ENCODE measurements at places on chromosomes 6 and 20. TPM values are rescaled to one million over a fixed set of nuclear protein-coding genes. Genes with fewer than 3 reads are reported as not detected.

The FOXF2 gene
- total RNA-seq, result 0.54 TPM

- DNase-seq, result no peak
Observed at GRCh38 chr6:111691345-111692225, 85.9 kb upstream of the TRAF3IP2 start.

GRCh38 chr6:152118678-152119077, 311.2 kb downstream of the ESR1 start:
- DNase-seq, result no peak

- DNase-seq, result no peak
Observed at GRCh38 chr6:167146135-167146534, 11.6 kb downstream of the GPR31 start.

GRCh38 chr20:14745830-14746229, 408.4 kb upstream of the FLRT3 start:
- no peak for DNase-seq

The RGS17 gene
- total RNA-seq, result 0.05 TPM

The POU5F1 gene
- total RNA-seq, result 0.22 TPM

DNA sequence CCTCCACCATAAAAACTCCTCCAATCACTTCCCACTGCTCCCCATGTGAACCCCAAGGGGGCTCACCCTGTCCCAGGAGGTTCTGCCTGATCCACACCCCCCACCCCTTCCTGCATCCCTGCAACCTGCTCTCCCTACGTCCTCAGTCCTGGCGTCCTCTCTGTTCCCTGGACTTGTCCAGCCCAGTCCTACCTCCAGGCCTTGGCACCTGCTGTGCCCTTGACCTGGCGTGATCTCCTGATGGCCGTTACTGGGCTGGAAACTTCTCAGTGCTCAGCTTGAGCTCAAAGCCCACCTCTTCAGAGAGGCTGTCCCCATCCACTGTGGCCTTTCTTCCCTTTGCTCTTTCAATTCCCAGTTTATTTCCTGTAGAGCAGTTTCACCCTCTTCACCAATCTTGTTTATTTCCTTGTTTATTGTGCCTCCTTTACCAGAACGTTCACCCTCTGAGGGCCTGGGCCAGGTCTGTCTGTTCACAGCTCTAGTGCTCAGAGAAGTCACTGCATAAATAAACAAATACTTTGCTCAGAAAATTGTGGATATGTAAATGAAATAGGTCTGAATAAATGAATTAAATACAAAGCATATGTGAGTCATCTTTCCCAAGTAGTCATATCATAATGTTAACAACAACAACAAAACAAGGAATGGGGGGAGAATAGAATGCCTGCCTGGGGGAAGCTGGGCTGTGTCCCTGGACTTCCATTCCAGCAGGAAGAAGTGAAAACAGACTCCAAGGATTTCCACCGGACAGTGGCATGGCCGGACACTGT, 175.7 kb upstream of the SULF2 start:
- peak; percentile 18 for DNase-seq

DNA sequence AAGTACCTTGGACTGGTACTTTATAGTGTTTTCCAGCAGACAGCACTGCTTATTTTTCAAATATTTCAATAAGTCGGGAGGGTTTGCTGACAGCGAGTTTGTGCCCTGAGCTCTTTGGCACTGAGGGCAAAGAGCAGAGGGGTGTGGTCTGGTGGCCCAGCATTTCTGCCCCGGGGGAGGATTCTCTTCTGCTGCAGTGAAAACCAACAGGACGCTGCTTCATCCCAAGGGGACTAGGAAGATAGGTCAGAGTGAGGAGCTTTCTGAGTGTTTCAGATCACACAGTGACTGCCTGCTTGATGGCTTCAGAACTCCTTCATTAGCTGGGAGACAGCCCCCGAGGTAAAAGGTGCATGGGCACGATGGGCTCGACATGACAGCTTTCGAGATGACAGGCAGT, 8.6 kb downstream of the ULBP2 start:
- DNase-seq, result no peak

DNA sequence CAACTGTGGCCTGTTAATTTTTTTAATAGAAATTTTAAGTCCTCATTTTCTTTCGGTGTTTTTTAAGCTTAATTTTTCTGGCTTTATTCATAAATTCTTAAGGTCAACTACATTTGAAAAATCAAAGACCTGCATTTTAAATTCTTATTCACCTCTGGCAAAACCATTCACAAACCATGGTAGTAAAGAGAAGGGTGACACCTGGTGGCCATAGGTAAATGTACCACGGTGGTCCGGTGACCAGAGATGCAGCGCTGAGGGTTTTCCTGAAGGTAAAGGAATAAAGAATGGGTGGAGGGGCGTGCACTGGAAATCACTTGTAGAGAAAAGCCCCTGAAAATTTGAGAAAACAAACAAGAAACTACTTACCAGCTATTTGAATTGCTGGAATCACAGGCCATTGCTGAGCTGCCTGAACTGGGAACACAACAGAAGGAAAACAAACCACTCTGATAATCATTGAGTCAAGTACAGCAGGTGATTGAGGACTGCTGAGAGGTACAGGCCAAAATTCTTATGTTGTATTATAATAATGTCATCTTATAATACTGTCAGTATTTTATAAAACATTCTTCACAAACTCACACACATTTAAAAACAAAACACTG, 10.1 kb downstream of the HFE start:
- peak; percentile 42 for DNase-seq

The TMEM217 gene
- total RNA-seq, result not detected

GRCh38 chr20:49924247-49924646, 8.9 kb upstream of the SPATA2 start:
- no peak for DNase-seq

DNA sequence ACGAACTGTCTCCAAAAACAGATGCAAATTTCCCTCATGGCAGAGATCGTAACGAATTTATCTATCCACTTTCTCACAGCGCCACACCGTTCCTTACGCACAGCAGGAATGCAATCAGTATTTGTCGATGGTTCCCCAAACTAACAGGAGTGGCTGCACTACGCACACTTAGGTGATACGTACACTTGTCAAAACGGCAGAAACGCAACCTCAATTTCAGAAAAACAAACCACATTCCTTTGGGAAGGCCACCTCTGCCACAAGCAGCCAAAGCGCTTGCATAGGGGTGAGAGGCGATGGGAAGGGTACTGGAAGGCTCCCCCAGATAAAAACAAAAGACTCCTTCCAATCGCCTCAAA, 638 bp downstream of the MDN1 start:
- no peak for DNase-seq

- DNase-seq, result no peak
Observed at GRCh38 chr6:134373282-134373922, 55.5 kb upstream of the SGK1 start.

The BMP5 gene
- total RNA-seq, result 0.76 TPM

DNA sequence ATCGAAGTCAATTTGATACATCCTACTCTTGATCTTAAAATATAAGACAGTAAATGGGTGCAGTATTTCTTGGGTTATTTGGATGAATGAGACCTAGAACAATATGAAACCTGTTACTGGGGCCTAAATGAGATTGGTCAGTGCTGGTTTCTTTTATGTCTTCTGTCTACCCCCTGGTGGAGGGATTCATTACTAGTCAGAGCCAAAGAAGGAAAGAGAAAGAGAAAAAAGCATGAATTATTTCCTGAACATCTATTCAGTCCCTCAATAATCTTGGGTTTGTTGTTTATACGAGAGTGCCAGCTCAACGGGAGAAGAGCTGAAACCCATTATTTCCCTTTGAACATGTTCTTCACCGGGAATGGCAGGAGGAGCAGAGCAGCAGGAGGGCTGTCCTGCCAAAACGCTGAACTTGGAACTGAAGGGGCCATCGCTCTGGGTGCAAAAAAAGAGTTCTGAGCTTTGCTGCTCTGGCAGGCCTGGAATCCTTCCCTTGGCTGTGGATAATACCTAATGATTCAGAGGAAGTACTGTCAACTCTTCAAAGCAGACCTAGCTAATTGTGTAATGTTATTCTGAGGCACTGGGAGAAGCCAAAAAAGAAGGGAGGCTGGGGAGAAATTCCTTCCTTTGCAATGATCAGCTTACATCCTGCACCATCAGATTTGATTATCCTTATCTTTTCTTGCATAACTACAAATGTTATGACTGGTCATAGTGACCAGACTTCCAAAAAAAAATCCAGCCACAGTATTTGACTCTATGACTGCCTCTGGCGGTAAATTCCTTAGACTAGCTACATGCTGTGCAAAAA, 72.0 kb downstream of the BLOC1S5 start:
- peak; percentile 34 for DNase-seq

The DEFB124 gene
- total RNA-seq, result not detected

The MYB gene
- total RNA-seq, result not detected

DNA sequence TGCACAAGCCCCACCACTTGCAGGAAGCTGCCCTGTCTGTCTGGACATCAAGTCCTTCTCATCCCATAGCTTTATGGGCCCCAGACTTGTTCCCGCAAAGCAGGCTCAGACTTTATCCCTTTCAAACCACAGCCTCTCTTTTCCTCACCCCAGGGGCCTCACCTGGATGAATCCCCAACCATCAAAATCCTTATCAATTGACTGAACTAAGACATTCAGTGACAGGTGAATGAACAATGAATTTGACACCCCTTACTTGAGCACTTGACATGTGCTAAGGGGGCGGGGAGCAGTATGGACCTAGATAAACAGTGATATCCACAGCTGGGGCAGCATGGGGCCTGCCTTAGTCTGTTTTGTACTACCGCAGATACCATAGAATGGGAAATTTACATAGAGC, 5.0 kb downstream of the RAB44 start:
- DNase-seq, result no peak

DNA sequence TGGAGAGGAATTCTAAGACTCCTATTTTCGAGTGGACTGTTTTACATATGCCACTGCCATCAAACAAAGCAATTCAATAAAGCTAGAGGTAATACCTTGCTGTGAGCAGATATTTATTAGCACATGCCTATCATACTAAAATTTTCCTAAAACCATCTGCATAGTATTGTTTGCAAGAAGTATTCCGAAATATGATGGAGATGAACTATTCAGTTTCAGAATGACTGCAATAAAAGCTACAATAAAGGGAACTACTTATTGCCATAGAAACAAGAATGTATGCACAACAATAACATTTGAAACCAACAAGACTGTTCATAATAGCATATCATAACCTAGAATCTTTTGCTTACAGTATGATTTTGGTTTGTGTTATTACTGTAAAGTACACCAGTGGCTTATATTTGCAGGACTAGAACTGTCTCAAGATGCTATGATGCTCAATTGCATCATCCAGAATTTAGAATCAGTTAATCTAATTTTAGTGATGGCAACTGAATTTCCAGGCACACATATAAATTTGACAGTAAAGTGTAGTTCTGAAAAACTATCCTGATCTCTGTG, 144.3 kb downstream of the GRIK2 start:
- no peak for DNase-seq

The BMP6 gene
- total RNA-seq, result 3.6 TPM

The THEMIS gene
- 0.61 TPM for total RNA-seq

DNA sequence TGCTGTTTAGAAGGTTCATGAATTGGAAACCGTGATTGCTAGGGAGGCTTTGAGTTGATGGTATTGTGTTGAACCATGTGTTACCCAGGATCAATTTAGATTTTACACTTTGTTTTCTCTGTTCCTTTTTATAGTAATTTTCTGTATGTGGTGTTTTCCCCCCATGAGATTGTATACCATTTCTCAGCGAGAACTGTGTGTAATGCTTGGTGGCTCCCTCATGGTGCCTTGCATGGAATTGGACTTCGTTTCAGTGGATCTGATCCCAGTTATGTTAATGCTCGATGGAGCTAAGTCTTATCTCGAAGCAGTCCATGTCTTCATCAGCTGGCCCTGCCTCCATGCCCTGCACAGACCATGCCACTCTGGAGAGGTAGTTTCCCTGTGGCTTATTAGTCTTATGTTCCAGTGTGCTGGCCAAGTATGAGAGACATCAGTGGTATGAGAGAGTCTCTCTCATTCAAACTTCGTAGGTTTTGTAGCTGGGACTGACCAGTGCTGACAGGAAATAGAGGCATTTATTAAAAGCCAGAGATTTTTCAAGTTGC, 18.7 kb downstream of the PTPN1 start:
- no peak for DNase-seq

- no peak for DNase-seq
Observed at GRCh38 chr6:154206141-154206540, 150.5 kb downstream of the IPCEF1 start.

The GABRR2 gene
- 0.62 TPM for total RNA-seq

The C2 gene
- 3.6 TPM for total RNA-seq

- no peak for DNase-seq
Observed at GRCh38 chr20:63889241-63890200, 5.4 kb upstream of the DNAJC5 start.

Measured in psoas muscle (tissue), 8 donors.